ENCODE measurements at places on chromosomes 2 and 18.
A peak's percentile ranks its signal among the peaks of the same experiment; 100 is the strongest.

- DNase-seq: no peak
These were observed 81.9 kb upstream of the ZNF397 start for GRCh38 chr18:35158728-35159450.

- DNase-seq: no peak
These were observed 1596.5 kb upstream of the LRRTM1 start for GRCh38 chr2:81901017-81901416.

GRCh38 chr2:219733106-219733505 is 105.7 kb downstream of the SLC4A3 start:
- DNase-seq: no peak

GRCh38 chr2:134173338-134174016 is 80.4 kb upstream of the MGAT5 start:
- no peak for DNase-seq

DNA sequence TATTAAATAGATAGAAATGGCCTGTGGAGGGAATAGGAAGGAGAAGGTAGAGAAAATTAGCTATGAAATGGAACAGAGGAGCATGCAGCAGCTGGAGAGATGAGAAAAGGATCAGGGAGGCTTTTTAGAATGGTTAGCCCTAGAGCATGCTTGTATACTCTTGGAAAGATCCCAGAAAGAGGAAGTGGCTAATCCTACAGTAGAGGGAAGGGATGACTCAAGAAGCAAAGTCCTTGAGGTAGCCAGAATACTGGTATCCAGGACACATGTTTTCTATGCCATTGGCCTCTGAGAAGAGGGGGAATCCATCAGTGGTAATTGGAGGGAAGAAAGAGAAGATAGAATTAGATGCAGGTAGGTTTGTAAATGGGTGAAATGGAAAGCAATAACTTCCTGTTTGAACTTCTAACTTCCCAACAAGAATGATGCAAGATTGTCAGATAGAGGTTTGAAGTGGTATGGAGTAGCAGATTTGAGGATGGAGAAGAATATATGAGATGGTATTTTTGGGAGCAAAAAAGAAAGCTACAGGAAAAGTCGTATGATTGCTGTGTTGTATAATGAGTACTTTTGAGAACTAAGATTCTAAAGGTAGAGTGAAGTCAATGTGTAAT is 17.1 kb upstream of the OSBPL6 start:
- DNase-seq: peak; percentile 38

DNA sequence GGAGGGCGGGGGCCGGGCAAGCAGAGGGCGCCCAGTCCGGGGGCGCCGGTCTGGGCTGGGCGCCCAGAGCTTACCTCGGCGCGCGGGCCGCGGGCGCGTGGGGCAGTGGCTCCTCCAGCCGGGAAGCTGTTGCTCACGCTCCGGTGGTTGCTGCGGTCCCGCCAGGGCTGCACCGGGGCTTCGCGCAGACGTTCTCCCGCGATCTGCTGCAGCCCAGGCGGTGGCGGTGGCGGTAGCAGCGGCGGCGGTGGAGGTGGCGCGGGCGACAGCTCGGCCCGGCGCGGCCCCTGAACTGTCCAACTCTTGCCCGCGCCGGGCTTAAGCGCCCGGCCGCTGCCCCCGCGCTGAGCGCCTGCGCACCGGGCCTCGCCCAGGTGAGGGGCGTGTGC is 391 bp downstream of the ZNF385B start:
- DNase-seq: no peak

- no peak for DNase-seq
These were observed 42.0 kb downstream of the CTNNA2 start for GRCh38 chr2:79554899-79555298.

GRCh38 chr2:189304360-189304759 is 124.8 kb upstream of the COL5A2 start:
- DNase-seq: no peak

DNA sequence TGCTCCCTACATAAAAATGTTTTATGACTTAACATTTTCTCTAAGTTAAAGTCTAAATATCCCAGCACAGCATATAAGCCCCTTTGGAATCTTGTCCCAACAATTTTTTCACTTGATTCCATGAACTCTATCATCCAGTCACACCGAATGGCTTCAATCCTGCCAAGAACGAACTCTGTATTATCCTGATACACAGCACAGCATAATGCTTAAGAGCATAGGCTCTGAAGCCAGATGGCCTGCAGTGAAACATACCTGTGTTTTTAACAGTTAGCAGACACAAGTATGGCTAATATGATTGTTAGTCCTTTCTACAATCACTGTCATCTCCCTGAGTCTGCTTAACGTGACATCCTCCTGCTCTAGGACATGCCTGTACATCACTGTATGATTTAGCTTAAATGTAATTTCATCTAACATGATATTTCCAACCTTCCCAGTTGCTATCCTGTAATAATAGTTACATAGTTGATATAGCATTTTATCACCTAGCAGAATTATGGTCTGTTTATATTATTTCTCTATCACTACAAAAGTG is 669.5 kb downstream of the ERBB4 start:
- no peak for DNase-seq

- DNase-seq: no peak
These were observed 148.1 kb downstream of the SLC4A3 start for GRCh38 chr2:219775506-219775905.

- no peak for DNase-seq
These were observed 258.8 kb downstream of the DLGAP1 start for GRCh38 chr18:4196351-4196750.

DNA sequence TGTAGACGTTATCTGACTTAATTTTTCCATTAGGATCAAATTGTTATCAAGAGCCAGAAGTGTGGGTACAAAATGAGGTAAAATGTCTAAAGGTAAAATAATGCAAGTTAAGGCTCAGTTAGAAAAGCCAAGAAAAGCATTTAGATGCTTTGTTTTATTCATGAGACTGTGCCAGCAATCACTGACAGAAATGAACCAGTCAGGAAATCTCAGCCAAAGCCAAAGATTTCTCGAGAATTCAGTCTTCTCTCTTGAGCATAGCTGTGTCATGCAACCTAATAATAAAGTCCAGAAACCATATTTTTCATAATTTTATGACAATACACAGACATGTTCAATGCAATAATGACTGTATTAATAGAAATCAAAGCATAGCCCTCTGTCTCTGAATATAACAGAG is 43.5 kb upstream of the ZNF397 start:
- DNase-seq: no peak

Measured in GM04504 (cell line).